NCI-H226 (cell line): ENCODE measurements at places on chromosomes 6 and 20.

- no peak for DNase-seq
Measured at GRCh38 chr6:10410207-10411050, 4.4 kb downstream of the TFAP2A start.

- no peak for DNase-seq
Measured at GRCh38 chr20:21099751-21100577, 6.2 kb downstream of the LINC00237 start.

GRCh38 chr20:43408848-43409576 is 48.7 kb upstream of the SRSF6 start:
- DNase-seq: no peak

GRCh38 chr6:145315982-145316600 is 419.2 kb downstream of the EPM2A start:
- no peak for DNase-seq

DNA sequence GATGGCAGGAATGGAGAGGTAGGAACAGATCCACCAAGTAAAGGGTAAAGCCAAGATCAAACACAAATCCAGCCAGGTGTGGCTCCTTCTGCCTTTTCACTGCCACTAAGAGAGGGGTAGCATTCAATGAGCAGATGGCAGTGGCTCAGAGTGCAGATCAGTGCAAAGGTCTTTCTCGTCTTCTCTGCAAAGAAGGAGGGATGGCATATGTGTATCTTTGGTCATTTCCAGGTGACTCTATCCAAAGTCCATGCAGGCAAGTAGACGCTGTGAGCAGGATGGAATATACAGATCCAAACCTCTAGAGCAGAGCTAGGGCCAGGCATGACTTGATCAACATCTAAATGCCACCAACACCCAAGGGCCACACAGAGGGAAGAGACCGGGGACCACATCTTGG is 6.9 kb downstream of the BANF2 start:
- no peak for DNase-seq

DNA sequence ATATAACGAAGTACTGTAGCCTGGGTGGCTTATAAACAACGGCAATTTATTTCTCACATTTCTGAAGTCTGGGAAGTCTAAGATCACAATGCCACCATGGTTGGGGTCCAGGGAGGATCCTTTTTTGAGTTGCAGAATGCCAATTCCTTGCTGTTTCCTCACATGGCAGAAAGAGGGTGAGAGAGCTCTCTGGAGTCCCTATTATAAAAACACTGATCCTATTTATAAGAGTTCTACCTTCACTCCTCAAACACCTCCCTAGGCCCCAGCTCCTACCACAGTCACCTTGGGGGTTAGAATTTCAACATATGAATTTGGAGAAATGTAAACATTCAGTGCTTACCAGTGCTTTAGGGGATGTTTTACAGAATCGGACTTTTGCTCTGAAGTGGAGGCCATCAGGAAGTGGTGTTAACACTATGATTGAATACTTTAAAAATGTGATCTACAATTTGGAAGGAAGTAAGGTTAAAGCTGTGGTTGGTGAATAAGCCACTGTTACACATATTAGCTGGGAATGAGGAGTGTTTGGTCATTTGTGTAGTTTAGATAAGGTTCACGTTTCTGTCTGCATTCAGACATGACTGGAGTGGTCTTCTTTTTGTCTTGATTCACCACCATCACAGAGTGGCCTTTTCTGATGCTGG is 79.9 kb upstream of the SPTLC3 start:
- peak; percentile 70 for DNase-seq

DNA sequence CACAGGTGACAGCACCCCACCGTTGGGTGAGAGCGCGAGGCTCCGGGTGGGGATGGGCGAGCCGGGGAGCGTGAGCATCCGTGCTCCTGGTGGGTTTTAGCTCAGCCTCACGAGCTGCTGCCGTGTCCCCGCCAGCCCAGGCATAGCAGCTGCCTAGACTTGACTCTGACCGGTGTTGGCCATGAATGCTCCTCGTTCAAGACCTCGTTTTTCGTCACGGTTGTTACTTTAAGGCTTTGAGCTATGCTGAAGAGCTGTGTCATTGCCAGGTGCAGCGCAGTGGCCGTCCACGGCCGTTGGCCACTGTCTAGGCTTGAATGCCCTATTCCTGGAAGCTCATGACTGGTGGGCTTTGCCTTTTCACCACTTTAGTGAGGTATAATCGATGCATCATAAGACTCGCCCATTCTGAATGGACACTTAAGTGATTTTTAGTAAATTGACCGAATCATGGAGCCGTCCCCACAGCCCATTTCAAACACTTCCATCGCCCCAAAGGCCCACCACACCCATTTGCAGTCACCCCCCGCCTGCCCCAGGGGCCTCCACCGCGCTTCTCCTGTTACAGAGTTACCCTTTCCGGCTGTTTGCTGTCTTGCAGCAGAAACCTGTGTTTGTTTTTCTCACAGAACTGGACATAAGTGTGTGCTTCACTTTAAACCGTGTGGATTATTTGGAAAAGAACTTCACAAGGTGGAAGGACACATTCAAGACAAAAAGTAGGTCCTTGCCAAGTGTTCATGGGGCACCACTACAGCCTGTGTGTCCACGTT is 21.4 kb upstream of the ADRM1 start:
- DNase-seq: no peak
